Activated gamma-delta T cell treated with Interleukin-2 at 50 U/mL for 16 hours (primary cell): ENCODE measurements at places on chromosomes 11 and 22.

DNA sequence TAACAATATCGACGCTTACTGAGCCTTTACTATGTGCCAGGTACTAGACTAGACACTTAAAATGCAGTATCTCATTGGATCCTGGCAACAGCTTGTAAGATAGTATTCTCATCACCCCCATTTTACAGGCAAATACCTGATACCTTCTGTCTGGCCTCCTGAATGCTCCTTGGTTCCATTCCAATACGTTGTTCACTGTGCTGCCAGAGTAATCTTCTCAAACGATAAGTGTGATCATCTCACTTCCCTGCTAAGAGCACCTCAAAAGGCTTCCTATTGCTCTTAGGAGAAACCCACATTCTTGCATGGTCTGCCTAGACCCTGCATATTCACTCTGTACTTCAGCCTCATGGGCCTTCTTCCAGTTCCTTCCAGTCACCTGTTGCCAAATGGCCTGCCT lies 1.3 kb upstream of the NRIP3 start:
- no peak for DNase-seq

- no peak for DNase-seq
Observed at GRCh38 chr11:66561178-66561974, 7.0 kb downstream of the CTSF start.

GRCh38 chr11:46635557-46636139 lies 18.3 kb downstream of the ATG13 start:
- DNase-seq: no peak

DNA sequence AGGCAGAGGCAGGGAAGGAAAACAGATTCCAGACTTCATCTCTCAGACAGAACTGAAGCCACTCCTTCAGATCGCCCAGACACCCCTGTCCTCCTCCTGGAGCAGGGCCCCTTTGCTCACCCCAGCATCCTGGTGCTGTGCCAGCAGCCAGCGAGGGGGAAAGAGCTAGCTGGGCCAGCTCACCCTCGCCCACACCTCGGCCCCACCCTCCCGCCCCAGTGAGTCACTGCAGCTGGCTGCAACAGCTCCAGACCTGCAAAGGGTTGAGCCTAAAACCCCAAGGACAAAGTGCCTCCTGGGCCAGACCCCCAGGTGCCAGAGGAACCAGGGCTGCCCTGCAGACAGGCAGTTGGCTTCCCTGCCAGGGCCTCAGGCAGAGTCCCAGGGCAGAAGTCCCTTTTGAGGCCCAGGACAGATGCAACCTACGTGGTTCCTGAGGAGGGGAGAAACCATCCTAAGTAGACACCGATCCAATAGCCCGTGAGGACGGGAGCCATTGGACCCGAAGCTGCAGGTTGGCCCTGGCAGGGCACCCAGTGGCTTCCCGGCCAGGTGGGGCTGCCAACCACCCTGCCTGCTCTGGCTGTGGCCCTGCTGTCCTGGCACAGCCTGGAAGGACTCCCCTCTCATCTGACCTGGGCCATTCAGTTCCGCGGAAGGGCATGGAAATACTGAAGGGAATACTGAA lies 7.2 kb downstream of the AHNAK start:
- DNase-seq: peak; percentile 56
